ENCODE measurements at places on chromosomes 4 and X.

GRCh38 chr4:123698556-123698955, 302.0 kb downstream of the SPRY1 start:
- no peak for DNase-seq

- no peak for DNase-seq
Measured at GRCh38 chrX:76026292-76026691, 146.6 kb upstream of the PBDC1 start.

GRCh38 chrX:153600032-153600373, 1.1 kb upstream of the CCNQ start:
- no peak for DNase-seq

- DNase-seq = no peak
Measured at GRCh38 chr4:122450847-122451246, 5.7 kb downstream of the IL2 start.

GRCh38 chrX:107701493-107702121, 73.3 kb downstream of the PRPS1 start:
- no peak for DNase-seq

DNA sequence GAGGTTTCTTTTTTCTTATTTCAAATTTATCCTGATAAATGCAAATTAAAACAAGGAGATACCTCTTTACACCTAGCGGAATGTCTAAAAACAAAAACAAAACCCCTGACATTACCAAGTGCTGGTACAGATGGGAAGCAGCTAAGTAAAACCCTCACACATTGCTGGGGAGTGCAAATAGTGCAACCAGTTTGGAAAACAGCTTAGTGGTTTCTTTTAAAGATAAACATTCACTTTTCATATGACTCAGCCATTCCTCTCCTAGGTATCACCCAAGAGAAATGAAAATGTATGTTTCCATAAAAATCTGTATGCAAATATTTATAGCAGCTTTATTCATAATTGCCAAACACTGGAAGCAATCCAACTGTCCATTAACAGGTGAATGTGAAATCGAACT, 84.1 kb upstream of the HELT start:
- no peak for DNase-seq

DNA sequence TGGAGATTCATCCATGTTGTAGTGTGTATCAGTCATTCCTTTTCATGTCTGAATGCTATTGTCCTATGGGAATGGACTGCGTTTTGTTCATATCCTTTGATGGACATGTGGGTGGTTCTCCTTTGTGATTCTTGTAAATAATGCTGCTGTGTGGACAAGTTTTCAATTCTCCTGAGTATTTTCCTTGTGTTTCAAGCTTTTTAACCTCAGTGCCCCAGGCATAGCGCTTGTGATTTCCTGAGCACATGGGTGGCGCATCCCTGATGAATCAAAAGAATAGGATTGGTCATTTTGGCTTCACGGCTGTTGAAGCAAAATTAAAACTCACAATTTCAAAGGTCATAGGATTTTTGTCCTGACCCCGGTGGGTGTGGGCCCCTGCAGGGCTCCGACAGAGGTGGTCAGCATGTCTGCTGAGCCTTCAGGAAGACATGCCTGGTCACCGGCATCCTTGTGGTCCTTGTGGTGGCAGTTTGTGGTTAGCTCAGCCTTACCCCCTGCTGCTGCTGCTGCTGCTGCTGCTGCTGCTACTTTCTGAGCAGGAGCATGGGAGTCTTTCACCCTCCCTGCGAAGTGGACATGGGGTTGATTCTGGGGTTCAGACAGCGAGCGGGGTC, 30.0 kb downstream of the SHROOM2 start:
- no peak for DNase-seq

- no peak for DNase-seq
Measured at GRCh38 chr4:66376396-66376795, 706.1 kb upstream of the EPHA5 start.

- DNase-seq = no peak
Measured at GRCh38 chr4:94389595-94390267, 47.1 kb upstream of the HPGDS start.

DNA sequence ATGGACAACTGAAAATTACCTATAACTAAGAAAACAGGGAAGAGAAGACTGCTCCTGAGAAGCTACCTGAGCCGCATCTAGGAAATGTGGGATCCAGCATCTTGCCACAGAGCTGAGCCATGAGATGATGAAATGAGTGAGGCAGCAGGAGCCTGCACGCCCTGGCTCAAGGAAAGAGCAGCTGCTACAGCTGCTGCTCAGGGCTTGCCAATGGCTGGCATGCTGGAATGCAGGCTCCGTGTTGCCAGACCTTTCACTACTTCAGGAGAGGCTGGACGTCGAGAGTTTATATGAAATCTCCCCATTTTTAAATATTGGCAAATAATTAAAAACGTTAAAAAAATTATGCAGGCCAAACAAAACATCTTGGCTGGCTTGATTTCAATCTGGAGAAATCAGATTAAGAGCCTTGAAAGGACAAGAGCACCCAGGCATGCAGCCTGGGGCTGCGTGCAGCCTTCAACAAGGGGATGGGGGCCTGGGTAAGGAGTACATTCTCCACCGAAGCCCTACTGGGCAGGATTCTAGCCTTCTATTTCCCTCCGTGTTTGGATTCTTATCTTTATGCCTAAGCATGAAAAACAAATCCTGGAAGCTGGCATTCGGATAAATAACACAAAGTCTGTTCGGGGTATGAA, 227.6 kb downstream of the NR3C2 start:
- no peak for DNase-seq

- no peak for DNase-seq
Measured at GRCh38 chr4:110106931-110107296, 91.5 kb downstream of the ELOVL6 start.

DNA sequence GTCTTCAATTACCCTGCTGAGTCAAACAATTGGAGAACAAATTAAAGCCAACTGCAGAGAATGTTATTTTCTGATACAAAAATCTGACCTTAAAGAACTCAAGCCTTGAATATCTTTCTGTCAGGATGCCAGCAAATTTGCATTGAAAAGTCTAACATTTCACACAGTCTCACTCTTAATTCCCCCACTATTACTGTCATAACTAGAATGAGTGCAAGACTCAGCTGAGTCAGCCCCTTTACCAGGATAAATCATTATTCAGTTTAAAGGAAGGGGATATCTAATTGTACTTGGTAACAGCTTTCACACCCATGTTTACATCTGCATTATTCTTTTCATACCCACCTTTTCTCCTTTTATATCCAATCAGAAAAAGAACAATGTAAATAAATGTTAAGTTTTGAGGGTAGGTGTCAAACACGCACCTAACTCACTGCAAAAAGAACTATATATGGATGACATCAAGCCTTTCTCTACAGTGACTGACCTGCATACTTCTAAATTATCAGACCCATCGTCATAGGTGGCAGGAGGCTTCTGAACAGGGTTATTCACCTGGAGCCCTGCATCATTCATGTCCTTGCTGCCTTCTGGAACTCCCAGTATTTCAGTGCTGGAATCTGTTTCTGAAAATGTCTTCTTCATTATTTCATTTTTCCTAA, 117.4 kb downstream of the TMA16 start:
- DNase-seq = no peak

GRCh38 chr4:88865046-88865445, 167.4 kb upstream of the NAP1L5 start:
- no peak for DNase-seq

DNA sequence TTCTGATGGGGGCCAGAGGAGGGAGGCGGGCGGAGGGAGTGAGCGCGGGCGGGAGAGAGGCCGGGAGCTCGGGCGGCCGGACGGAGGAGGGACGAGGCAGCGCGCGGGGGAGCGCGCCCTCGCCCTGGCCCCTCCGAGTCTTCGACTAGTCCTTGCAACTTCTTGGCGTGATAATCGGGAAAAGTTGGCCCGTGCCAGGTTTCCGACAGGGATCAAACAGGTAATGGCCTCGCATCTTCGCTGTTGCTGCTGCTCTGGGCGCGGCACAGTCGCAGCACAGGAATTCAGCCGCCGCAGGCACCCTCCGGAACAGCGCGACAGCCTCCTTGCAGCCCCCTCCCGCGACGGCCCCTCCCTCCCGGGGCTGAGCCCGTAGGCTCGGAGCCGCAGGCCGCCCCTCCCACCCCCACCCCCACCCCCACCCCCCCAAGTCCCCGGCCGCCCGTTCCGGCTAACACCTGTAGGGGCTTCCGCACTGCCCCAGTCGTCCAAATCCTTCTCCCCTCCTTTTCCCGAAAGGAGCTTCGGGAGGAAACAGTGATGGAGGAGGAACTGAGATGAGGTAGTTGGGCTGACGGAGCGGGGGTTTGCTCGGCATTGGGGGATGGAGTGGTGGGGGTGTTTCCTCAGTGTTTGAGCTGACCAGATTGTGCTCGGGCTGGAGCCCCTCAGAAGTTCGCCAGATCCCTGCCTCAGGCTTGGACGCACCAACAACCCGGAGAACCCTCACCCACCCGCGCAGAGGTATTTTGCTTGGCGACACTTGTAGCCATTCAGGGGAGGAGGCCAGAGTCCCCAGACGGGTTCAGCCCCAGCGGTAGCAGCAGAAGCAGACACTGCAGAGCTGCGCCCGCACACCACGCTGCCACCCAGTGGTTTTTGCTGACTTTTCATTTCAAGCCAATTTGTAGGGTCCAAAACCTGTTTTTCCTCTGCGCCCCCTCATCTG, at the start of gene FGF13:
Gene FGF13, minus strand, starts transcription at position 319 of the 949 bp plus-strand sequence. CDS start 714 bp downstream, outside the sequence.
- DNase-seq = no peak

DNA sequence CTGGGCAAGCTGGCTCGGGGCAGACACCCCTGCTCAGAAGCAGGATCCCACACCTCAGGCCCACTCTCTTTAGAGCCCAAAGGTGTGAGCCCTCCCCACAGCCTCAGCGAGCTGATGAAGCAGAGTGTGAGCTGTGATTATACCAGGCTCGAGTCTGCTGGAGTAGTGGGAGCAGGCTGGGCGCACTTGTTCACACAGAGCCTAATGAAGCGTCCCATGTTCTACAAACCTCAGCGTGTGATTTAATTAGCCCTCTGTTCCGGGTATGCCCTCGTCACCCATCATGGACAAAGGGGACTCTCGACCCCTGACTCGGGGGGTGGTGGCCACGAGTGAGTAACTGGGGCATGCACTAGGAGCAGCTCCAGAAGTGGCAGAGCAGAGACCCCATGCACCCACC, 62.3 kb downstream of the PPP2R2C start:
- no peak for DNase-seq

GRCh38 chrX:9392445-9392844, 72.4 kb upstream of the TBL1X start:
- no peak for DNase-seq

- DNase-seq = no peak
Measured at GRCh38 chrX:42027367-42028000, 104.1 kb upstream of the CASK start.

GRCh38 chr4:118155516-118155915, 121.2 kb downstream of the NDST3 start:
- DNase-seq = no peak

DNA sequence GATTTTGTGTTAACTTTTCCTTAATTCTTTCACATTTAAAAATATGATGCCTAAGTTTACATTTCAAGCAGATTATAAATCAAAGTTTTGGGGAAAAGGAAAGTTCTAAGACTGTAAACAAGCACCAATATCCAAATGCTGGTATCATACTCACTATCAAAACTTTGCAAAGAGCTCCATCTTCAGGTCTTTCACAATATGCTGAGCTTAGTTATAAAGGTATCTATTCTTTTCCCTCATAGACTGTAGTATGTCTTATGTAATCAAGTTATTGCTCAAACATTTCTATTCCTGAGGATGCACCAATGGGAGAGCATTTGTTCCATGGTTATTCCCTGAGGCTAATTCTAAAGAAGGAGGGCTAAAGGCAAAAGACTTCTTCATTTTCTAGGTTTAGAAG, 207.9 kb upstream of the FAM241A start:
- no peak for DNase-seq

DNA sequence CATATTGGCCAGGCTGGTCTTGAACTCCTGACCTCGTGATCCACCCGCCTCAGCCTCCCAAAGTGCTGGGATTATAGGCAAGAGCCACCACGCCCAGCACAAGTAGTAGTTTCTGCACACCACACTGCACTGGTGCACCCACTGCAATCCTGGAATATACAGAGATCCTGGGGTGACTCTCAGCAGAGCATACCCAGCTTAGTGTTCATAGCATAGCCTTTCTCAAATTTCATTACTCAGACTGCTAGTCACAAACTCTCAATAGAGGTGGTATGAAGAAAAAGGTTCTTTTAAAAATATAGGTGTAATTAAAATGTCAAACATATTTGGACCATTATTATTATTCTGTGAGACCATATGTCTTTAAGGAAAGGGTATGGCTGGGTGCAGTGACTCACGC, 6.2 kb upstream of the ARHGAP10 start:
- no peak for DNase-seq

DNA sequence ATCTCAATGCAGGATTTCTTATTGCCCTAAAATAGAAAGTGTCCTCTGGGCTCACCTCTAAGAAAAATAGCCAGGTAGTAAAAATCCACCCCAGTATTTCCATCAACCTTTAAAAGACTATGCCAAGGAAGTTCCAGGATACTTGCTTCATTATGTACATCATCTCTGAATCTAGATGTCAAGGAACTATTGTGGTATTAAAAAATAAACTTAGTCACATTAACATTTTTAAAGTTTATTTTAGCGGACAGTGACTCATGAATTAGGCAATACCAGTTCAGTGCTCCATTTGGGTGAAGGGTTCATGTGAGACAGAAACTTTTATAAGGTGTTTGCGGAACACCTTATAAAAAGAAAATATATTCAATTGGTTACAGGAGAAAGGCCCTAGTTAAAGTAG, 209.2 kb downstream of the ADAM29 start:
- DNase-seq = no peak

DNA sequence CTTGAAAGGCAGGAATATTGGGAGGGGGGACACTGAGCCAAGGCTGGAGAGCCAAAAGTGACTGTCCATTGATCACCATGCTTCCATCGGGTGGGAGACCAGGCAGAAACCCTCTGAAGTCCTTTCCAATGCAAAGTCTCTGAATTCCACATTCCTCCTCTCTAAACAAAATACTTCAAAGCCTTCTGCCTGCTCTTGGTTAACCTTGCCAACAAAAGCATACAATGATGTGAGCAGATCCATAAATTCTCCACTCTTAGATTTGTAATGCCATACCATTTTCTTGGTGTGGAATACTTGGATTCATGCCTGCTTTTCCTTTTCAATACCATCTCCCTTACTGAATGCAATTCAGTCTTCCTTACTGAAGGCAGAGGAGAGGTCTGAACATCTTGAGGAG, 74.1 kb upstream of the FAM9B start:
- no peak for DNase-seq
